ENCODE measurements at places on chromosomes 2 and 18.

DNA sequence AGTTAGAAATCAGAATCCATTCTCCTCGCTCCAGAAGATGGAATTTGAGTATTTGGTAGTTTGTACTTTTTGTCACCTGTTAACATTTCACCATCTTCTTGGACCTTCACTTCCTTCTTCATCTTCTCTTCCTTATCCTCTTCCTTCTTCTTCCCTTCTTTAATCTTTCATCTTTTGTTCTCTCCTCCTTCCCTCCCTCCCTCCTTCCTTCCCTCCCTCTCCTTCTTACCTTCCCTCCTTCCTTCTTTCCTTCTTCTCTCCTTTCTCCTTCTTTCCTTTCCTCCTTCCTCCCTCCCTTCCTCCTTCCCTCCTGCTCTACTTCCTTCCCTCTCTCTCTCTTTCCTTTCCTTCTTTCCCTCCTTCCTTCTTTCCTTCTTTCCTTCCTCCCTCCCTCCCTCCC lies 31.1 kb upstream of the LTBP1 start:
- no peak for DNase-seq

GRCh38 chr2:224366267-224366844 lies 35.6 kb downstream of the FAM124B start:
- no peak for DNase-seq

GRCh38 chr2:220445429-220446105 lies 818.1 kb downstream of the SLC4A3 start:
- no peak for DNase-seq

DNA sequence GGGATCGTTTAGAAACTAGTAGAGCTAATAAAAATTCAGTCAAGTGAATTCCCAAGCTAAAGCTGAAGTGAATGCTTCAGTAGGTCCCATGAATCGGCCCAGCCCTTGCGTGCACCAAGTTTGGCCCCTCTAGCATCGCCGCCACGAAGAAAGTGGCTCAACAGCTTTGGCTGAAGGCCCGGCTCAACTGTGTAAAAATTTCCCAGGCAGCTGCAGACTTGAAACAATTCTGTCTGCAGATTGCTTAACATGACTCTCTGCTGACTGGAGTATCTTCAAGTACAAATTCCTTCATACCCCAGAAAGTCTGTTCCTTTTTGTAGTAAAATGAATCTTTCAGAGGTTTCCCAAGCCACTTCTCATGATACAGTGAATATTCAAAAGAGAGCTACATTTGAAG lies 32.7 kb downstream of the ALMS1 start:
- no peak for DNase-seq

DNA sequence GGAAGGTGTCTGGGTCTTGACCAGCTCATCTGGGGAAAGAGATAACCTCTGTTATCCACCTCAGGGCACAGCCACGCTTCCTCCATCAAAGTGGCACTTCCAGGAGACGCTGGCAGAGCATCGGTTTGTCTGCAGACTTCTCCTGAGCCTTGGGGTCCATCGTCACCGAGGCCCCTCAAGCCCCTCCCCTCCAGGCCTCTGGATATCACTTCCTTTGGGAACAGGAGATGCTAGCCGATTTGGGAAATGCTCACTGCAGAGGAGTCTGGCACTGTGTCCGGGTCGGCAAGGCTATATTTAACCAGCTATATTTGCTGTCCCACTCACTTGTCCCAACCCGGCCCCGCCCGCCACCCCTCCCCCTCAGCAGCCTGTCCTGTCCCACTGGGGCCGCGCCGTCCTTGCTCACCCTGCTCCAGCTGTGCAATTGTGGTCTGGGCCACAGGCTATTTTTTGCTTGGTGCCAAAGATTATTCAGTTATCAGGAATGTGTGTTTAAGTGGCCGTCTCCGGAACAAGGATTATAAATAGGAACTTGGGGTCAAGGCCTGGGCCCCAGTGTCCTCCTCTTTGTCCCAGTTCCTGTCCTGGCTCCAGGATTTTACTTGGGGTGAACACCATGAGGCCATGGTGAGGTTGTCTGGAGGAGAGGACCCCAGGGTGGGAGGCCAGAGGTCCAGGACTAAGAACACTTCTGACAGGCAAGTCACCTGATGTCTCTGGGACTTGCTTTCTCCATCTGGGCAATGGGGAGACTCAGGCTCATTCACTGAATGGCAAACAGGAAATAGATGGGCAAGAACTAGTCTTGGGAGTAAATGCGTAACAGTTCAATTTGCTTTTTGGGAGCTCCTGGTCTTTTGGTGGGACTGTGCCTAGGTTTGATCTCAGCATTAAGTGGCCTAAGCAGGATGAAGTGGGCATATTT lies 263.6 kb downstream of the DYSF start:
- no peak for DNase-seq

DNA sequence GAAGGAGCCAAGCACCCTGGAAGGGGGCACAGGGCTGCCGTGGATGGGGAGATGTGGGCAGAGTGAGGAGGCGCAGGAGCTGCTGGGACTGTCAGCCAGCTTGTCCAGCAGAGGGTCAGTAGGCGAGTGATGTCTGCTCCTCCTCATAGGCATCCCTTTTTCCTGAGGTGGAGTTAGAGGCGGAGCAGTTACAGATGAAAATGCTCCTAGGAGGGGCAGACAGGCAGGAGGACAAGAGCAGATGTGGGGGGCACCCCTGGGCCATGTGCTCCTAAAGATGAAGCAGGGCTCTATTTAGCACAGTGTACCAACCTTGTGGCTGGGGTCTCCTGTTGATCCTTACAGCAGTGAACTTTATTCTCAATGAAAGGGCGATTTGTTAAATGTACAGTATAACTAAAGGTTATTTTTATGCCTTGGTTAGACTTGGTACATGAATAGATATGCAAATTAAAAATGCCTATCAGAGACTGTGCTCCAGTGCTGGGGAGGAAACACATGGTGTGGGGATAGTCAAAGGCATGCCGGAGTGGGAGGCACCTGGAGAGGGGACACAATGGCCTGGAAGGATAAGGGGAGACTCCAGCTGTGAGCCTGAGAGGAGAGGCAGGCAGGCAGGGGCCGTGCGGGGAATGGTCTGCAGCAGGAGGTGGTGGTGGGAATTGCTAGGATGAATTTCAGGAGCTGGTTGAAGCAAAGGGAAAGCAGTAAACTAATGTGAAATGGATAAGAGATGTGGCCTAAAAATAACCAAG lies 175.3 kb downstream of the CLIP4 start:
- no peak for DNase-seq

DNA sequence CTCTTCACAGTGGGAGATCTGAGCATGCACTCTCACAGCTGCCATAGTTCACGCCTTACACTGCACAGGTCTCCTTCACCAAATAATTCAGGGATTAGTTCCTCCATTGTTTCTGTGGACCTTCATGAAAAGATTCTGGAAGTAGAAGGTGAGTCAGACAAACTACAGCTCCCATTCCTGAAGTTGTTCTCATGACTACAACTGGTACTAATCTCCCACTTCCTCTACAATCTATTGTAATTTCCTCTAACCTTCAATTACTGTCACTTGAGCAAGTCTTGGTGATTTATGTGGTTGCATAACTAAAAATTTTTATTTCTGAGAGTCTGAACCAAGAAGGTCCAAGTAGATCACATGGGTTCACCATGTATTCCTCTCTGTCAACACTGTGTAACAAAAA lies 128.7 kb downstream of the XIRP2 start:
- no peak for DNase-seq

DNA sequence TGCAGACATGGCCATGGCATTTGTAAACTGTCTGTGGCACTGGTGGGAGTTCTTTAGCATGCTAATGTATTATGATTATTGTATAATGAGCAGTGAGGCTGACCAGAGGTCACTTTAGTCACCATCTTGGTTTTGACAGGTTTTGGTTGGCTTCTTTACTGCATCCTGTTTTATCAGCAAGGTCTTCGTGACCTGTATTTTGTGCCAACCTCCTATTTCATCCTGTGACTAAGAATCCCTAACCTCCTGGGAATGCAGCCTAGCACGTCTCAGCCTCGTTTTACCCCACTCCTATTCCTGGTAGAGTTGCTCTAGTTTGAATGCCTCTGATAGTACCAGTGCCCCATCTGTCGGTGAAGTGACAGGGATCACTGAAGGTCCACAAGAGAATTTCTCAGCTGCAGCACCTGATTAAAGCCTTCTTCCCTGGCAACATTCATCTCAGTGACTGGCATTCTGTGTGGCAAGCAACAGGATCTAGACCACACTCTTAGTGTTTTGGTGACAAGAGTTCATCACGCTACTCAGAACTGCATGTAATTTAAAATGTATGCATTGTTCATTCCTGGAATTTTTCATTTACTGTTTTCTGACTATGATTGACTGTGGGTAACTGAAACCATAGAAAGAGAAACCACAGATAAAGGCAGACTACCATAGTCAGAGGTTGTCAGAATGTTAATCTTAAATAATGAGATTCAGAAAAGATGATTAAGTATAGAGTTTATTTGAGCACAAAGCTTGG lies 43.0 kb upstream of the GPR39 start:
- DNase-seq, result no peak
